Caco-2 (cell line): ENCODE measurements at places on chromosomes 12 and 14. TPM values are rescaled to one million over a fixed set of nuclear protein-coding genes. Genes with fewer than 3 reads are reported as not detected.

Gene ZNF641
- 13.2 and 14.7 TPM in 2 replicates for total RNA-seq

- H3K36me3 ChIP-seq: no peaks in the 10 kb centered on the region
- H3K27me3 ChIP-seq: no peaks in the 10 kb centered on the region
- no peak overlapping the region for H3K27ac ChIP-seq
Measured at GRCh38 chr14:103949131-103949790, 6.9 kb upstream of the RD3L start.

DNA sequence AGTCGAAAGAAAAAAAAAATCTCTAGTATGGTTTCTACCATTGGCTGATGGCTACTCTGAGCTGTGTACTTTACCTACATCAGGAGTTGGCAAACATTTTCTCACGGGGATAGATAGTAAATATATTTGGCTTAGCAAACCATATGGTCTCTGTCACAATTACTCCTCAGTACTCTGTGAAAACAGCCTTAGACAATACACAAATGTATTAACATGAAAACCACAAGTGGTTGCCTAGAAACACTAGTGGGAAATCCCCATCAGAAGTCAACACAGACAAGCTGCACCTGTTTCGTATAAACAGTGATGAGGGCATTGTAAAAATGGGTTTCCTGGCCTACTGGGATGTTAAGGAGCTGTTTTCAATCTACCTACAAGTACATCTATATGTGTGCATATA, 84.6 kb upstream of the NAV3 start:
- H3K27ac ChIP-seq: no peak overlapping the region
- DNase-seq: no peak
- H3K36me3 ChIP-seq: no peaks in the 10 kb centered on the region
- no peaks in the 10 kb centered on the region for H3K4me1 ChIP-seq

DNA sequence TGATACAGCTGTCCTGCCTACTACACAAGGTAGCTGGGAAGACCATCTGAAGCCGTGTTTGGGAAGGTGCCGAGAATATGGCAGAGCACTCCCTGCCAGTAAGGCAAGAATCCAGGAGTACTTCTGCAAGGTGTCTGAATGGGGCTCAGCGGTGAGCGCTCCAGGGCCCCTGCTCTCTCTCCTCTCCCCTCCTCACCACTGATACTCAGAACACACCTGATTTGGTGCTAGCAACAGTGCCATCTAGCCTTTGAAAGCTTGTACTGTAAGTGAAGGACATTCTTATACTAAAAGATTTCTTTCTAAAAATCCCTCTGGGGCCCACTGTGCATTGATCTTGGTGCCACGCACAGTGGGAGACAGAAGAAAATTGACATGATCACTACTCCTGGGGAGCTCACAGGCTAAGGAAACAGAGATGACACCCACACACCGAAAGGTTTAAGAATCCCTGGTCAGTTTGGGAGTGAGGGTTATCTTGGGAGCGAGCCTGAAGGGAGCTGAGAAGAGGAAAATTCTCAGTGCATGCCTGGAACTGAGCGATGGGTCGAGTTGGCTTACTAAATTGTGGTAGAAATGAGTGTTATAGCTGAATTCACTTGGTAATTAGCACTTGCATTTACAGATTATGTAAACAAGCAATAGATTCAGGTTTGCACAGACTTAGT, 216.9 kb downstream of the NTF3 start:
- peak; percentile 66 for DNase-seq
- no peak overlapping the region for H3K4me3 ChIP-seq
- no peaks in the 10 kb centered on the region for H3K4me1 ChIP-seq
- no peaks in the 10 kb centered on the region for H3K36me3 ChIP-seq
- H3K27ac ChIP-seq: no peak overlapping the region
- no peaks in the 10 kb centered on the region for H3K27me3 ChIP-seq

DNA sequence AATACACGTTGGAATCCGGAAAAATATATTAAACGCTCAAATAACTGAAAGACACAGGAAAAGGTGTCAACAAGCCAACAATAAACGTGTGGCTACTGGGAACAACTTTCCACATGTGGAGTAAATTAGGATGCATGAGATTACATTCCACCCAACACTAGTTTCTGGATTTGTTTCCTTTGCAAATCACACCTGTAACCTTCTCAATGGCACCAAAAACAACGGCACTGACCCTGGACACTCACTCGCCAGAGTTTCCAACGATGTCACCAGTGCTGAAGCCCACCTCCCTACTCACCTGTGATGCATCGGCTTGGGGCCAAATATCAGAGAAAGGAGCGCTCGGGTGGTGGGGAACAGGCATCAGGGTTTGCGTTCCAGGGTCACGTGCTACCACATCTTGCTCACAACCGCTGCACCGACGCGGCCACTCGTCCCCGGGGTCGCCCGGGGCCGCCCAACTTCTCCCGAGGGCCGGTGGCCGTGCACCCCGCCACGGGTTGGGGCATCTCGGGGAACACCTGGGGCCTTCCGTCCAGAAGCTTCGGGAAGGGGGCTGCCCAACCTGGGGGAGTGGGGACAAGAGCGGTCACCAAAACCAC, 629 bp downstream of the PRDM4 start:
- H3K4me3 ChIP-seq: peak overlapping the region; percentile 85
- peak; percentile 48 for DNase-seq
- peaks cover 1% of the 10 kb centered on the region; the same call in 1 of the 2 replicates for H3K36me3 ChIP-seq
- peak overlapping the region; percentile 84 for H3K27ac ChIP-seq

- H3K27ac ChIP-seq: no peak overlapping the region
- peak; percentile 62 for DNase-seq
Measured at GRCh38 chr14:75906680-75907280, 75.0 kb downstream of the TGFB3 start.

DNA sequence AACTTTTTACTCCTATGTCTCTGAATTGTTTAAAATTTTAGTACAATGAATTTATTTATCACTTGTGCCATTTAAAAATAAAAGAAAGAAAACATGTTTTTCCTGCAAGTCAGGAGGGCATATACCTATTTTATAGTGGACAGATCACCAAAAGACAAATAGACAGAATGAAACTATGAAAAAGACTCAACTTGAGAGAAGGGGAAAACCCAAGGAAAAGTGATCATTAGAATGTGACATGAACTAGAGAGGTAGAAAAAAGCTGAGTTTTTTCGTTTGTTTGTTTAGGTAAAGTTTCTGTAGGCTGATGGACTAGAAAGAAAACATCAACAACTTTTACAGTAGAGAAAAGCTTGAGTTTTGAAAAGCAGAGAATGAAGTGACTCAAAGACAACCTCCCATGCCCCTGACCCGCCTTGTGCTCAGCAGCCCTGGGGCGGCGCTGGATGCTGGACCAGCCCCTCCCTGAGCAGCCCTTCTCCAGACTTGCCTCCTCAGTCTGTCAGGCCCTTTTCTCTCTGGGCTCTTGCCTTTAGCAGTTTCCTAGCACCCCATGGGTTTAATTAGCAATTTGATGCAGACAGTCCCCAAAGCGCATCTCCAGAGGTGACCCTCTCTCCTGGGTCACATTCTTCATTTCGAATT, 95.1 kb upstream of the ARID2 start:
- no peak overlapping the region for H3K4me3 ChIP-seq
- H3K36me3 ChIP-seq: no peaks in the 10 kb centered on the region
- no peak overlapping the region for H3K27ac ChIP-seq
- DNase-seq: no peak

DNA sequence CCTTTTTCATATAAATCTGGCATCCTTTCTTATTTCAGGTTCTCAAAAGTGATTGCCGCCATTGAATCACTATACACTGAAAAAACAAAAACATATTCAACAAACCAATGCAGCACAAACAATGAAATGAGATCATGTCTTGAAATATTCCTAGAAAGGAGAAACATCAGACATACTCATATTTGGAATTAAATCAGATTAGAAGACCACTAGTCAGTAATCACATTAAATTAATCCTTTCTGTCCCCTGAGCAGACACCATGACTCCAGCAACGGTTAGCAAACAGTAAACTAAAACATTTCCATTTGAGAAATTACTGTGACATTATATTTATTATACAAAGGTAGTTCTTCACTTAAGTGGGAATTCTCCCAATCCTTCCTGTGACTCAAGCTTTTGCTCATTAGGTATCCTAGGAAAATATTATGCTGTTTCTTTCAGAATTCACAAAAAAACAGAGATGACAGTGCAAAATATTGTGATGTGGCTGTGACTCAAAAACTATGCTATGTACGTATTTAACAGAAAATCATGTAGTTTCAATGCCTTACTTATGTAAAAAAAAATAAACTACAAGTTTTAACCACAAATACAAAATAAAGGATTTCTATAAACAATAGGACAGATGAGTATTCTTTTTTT, 29.7 kb downstream of the CPNE8 start:
- no peaks in the 10 kb centered on the region for H3K27me3 ChIP-seq
- H3K36me3 ChIP-seq: no peaks in the 10 kb centered on the region
- no peak overlapping the region for H3K4me3 ChIP-seq
- H3K4me1 ChIP-seq: peaks cover 11% of the 10 kb centered on the region
- H3K27ac ChIP-seq: no peak overlapping the region

Gene OR10P1
- total RNA-seq: not detected in 2 replicates

DNA sequence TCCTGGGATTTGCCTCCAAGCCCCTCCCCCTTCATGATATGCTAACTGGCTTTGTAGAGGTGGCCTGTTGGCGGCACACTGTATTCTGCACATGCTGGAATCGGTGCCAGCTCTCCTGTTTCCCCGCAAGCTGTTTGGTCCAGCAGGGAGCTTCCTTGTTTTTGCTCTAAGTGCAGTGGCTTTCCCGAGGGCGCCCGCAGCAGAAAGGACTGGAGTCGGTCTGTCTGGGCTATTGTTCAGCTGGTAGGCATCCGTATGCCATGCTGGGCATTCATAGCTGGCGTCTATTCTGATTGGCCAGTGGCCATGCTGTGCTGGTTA, 88.9 kb upstream of the MED13L start:
- H3K4me1 ChIP-seq: peaks cover 59% of the 10 kb centered on the region
- peak overlapping the region; percentile 43 for H3K27ac ChIP-seq
- H3K27me3 ChIP-seq: no peaks in the 10 kb centered on the region
- H3K36me3 ChIP-seq: no peaks in the 10 kb centered on the region
- DNase-seq: no peak
- no peak overlapping the region for H3K4me3 ChIP-seq

DNA sequence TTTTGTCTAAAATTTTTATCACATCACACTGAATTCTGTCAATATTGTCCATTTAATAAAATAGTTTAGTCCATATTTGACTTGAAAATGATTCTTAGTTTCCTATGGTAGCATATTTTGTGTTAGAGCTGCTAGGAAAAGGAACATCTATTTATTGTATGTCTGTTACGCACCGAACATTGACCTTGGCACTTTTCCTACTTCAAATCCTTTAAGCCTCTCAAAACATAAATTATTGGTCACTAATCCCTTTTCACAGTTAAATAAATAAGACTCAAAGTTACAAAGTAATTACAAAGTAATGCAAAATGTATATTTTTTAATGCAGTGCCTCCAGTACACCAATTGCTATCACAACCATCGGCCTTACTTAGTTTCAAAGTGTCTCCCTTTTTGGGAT, 28.5 kb downstream of the DCN start:
- H3K4me3 ChIP-seq: no peak overlapping the region
- H3K27ac ChIP-seq: no peak overlapping the region
- no peaks in the 10 kb centered on the region for H3K4me1 ChIP-seq
- H3K27me3 ChIP-seq: no peaks in the 10 kb centered on the region

GRCh38 chr12:51910691-51911090, 3.4 kb downstream of the ACVRL1 start:
- H3K27ac ChIP-seq: no peak overlapping the region
- no peaks in the 10 kb centered on the region; the same call in 1 of the 2 replicates for H3K4me1 ChIP-seq
- no peaks in the 10 kb centered on the region for H3K36me3 ChIP-seq
- no peak overlapping the region for H3K4me3 ChIP-seq
- no peak for DNase-seq

Gene PPP4R4
- total RNA-seq: 0.20 and 0.21 TPM in 2 replicates

GRCh38 chr12:121968876-121969275, 50.5 kb downstream of the CFAP251 start:
- no peak overlapping the region for H3K27ac ChIP-seq
- no peak overlapping the region for H3K4me3 ChIP-seq
- no peaks in the 10 kb centered on the region for H3K27me3 ChIP-seq
- no peaks in the 10 kb centered on the region for H3K4me1 ChIP-seq

Gene CCDC60
- not detected in 2 replicates for total RNA-seq

Gene SMIM10L1
- 22.4 and 24.9 TPM in 2 replicates for total RNA-seq

- H3K4me1 ChIP-seq: peaks cover 13% of the 10 kb centered on the region; the same call in 1 of the 2 replicates
- H3K27me3 ChIP-seq: no peaks in the 10 kb centered on the region
- peak overlapping the region; percentile 53 for H3K27ac ChIP-seq
- H3K4me3 ChIP-seq: no peak overlapping the region
Measured at GRCh38 chr12:95623554-95624170, 72.4 kb upstream of the USP44 start.

Gene ASCL1
- total RNA-seq: not detected in 2 replicates
